ENCODE measurements at places on chromosomes 1 and 21.

GRCh38 chr21:44454747-44455523, at the start of gene LRRC3:
Gene LRRC3, plus strand, starts transcription at chr21:44455510. Its CDS starts 1,135 bp downstream, at chr21:44456645.
- no peak for DNase-seq

DNA sequence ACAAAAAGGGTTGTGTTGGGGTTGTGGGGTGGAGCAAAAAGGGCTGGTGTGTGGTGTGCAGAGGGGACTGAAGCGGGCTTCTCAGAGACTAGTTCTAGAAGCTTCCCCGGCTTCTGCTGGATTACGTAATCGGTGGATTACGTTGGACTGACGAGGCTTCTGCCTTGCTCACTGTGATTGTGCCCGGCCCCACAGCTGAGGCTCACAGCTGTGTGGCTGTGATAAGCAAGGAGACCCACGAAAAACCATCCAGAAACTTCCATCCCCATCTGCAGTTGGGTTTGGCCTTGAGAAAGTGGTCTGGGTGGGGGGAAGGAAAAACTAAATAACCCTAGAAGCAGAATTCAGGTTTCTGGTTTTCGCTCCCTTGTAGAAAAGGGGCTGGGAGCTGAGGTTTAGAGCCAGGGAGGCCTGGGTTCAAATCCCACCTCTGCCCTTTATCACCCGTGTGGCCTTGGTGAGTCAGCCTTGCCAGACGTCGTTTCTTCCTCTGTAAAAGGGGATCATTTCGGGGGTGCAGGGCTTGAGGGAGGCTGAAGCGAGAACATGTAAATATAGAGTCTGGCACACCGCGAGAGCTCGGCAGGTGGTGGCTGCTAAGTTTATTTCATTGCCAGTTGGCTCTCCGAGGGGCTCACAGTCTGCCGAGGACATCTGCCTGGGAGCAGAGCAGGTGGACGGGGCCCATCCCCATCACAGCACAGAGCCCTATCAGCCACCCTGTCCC, 30.4 kb upstream of the DISP3 start:
- DNase-seq: no peak

DNA sequence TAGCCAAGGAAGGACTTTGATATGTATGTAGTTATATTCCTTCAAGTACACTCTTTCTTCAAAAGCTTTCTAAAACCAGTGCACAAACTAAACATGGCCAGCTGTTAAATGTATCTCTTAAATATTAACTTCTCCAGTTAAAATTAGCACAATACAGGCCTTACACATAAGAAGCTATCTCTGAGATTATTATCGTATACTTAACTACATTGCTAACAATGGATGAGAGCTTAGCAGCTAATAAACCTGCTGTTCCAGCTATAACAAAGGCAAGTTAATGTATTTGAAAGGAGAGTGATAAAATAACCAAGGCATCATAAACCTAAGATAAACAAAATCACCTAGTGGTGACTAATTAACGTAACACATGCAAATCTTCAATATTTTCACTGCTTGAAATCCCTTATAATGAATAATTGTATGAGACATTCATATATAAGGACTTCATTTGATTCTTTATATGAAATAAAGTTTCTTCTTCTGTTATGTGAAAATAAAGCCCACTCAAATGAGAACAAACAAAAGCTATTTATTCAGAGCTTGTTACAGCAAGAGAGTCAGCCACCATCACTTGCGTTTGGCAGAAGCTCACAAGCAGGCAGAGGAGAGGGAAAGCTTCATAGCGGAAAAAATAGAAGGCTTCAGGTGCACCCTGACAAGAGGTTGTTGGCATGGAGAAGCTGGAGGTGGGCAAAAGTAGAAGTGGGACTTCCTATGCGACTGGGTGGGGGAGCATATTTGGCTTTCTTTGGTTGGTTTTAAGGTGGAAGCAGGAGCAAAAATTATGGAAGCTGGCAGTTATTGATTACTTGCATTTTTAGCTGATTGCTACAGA, 274.1 kb upstream of the CHRM3 start:
- no peak for DNase-seq

DNA sequence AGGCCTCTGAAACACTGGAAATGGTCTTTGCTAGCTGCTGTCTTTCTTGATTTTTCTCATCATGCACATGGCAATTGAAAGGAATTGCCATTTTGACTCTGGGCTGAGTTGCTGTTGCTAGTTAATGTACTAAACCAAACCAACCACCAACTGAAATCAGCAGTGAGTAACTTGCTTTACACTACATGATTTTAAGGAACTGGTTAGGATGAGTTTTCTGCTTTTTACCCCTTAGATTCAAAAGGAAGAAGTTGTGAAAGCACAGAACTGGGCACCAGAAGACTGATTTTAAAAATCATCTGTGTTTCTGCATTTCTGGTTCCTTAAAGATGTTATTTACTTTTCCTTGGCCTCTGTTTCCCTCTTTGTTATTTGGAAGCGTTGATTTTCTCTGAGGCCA, 361.9 kb downstream of the HLX start:
- DNase-seq: no peak

GRCh38 chr1:119435052-119435451, 20.1 kb downstream of the HSD3B2 start:
- DNase-seq: no peak

GRCh38 chr1:10934150-10934818, 78.2 kb upstream of the TARDBP start:
- no peak for DNase-seq

DNA sequence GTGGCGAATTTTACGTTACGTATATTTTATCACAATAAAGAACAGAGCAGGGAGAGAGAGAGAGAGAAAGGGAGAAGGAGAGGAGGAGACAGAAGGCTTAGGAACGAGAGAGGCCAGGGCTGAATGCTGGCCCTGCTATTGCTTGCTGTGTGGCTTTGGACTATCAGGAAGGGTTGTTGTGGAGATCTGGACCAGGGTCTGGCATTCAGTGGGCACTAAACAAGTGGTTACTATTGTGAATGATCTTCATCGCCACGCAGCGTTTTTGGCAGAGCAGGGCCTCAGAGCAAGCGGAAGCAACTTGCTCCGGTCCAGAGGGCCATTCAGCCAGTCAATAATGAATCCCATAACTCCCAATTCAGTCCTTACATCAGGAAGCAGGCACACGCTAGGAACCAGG, 26.4 kb downstream of the PIK3C2B start:
- DNase-seq: peak; percentile 82

DNA sequence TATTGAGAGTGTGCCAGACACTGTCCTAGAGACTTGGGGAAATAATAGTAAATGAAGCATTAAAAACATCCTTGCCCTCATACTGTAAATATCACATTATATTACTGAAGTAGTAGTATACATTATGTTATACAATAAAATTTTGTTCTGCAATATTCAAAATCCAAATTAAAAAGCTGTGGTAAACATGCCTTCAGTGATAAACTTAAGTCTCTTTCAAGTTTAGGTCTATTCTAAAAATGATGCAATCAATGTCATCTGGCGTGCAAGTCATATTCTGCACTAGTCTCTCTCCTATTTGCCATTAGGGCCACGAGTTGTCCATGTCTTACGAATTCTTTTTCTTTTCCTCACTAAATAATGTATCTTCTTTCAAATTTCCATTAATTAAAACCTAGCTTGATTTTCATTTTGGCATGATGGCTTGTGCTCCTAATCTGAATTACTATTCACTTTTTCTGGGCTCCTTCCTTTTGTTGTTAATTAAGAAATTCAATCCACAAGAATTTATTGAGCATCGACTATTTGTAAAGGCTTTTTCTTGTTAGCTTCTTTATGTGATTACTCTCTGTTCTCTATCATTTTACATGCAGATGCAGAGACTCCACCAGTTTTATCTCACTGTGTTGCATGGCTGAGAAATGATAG, 130.7 kb downstream of the COQ8A start:
- DNase-seq: no peak

GRCh38 chr1:90780981-90781380, 63.9 kb upstream of the BARHL2 start:
- no peak for DNase-seq

- DNase-seq: peak; percentile 63
Observed at GRCh38 chr1:94805912-94806311, 14.2 kb upstream of the SLC44A3 start.

DNA sequence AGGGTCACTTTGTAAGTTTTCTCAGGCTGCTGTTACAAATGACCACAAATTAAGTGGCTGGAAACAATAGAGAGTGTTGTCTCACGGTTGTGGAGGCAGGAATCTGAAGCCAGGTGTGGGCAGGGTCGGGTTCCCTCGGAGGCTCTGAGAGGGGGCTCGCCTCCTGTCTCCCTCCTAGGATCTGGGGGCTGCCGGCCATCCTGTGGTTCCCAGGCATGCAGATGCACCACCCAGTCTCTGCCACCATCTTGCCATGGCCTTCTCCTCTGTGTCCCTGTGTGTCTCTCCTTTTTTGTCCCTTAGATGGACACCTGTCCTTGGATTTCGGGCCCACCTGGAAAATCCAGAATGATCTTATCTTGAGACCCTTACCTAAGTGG, 4.8 kb downstream of the TP73 start:
- DNase-seq: no peak

DNA sequence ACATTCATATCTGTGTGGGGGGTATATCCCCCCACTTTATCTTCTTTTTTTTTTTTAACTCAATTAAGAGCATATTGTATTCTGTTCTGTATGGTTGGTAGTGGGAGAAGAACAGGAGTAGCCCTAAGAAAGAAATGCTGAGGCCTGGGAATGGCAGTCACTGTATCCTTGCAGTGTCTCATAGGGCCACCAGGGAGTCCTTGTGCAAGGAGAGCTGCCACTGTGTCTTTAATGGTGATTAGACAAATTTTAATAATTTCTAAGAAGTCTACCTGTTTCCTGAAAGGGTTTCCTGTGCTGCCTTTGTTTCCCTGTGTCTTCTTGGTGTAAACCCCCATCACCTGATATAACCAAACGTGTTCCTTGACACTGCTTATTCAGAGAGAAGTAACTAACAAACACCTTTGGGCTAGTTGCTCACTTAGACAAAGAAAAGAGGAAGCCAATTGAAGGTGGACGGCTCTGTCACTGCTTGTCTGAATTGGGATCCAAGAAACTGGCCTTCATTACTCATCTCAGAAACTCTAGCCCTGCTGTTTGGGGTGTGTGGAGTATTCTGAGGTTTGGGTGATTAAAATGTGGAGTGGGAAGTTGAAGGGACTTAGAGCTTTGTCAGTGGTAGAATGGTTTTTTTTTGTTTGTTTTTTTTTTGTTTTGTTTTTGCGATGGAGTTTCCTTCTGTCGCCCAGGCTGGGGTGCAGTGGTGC, 15.2 kb downstream of the GIPC2 start:
- no peak for DNase-seq

DNA sequence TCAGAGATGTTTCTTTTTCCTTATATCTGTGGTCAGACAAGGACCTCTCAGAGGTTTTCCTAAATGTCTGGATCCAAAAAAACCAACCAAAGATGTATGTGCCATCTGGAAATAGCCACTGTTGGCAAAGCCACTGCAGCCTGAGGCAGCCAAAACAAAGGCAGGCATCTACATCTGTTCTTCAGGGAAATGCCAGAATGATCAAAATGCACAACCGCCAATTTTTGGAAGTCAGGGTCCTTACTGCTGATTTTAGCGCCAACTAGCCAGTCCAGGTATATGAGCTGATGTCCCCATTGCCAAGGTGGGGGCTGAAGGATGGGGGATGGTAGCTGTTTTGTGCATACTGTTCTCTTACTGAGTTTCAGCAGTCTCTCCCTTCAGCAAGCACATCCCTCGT, 45.9 kb downstream of the SYT14 start:
- no peak for DNase-seq

GRCh38 chr21:14825514-14825974, 239.3 kb downstream of the NRIP1 start:
- DNase-seq: no peak

DNA sequence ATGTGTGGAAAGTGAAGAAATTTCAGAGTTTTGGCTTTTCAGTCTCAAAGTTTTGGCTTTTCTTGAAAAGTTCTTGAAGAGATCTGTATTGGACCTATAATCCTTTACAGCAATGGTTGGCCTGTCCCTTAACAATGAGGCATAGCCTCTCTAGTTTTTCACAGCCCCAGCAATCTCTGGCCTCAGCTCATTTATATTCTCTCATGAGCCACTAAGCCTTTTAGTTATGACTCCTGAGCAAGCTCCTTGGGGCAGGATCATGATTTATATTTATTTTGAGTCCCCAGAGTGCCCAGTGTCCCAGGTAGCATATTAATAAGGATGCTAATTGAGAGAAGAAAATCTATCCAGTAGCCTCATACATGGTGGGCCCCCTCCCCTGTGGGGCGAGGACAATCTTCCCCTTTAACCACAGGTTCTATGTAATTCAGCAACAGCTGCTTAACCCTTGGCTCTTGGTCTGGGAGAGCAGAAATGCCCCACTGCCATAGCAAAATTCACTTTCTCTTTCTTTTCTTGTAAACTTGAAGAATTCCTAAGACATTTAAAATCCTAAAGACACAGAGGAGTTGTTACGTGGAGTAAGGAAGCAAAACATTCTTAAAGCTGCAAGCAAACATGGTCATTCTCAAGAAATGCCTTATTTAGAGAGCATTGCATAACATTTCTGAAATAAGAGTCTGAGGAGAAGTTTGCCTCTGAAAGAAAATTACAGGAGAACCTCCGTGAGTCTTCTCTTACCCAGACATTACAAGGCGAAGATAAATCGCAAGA, 6.3 kb downstream of the NGF start:
- no peak for DNase-seq

DNA sequence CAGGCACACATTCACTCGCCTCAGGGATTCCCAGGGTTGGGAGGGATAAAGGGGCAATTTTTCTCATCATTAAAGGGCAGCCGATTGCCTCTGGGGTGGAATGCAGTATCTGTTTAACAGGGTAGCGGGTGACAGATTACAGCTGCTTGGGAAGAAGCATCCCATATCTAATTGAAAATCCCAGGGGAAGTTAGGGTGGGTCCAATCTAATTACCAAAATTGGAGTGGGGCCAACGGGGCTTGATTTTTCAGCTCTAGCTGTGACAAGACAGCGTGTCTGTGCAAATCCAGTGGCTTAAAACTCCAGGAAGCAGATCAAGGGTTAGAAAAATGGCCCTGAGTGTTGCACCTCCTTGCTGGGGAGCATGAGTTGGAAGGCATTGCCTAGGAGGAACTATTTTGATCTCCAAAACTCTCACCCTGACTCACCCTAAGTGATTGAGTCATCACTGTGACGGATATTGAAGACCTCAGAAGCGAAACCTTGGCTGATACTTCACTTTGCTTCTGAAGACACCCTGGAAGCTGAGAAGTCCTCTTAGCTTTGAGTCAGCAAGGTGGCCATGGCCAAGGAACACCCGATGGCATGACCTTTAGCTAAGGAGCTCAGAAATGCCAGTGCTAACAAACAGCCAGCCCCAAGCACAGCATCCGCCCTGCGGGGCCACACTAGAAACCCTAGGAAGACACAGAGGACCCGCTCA, 46.0 kb downstream of the GRHL3 start:
- DNase-seq: no peak

- no peak for DNase-seq
Observed at GRCh38 chr1:177848577-177848976, 121.3 kb downstream of the SEC16B start.

DNA sequence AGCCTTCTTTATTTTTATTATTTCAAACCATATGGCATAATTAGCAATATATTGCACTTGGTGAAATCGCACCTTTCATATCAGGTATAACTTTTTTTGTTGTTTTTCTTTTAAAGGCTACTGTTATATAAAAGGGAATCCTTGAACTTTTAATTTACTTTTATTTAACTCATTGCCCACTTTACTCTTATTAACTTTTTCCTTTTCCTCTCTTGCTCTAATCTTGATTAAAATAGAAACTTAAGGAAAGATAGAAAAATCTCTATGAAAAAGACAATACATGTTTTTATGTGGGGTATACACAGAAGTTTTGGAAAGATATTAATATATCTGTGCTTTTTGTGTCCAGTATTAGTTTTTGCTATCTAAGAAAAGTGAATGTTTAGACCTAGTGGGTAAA, 805.8 kb downstream of the USP25 start:
- no peak for DNase-seq
